Left ventricle myocardium inferior (tissue), 1 donor: ENCODE measurements at places on chromosomes 2 and 18. TPM values are rescaled to one million over a fixed set of nuclear protein-coding genes. Genes with fewer than 3 reads are reported as not detected.
A peak's percentile ranks its signal among the peaks of the same experiment; 100 is the strongest.

- H3K4me3 ChIP-seq, result no peak overlapping the region
- H3K4me1 ChIP-seq, result no peaks in the 10 kb centered on the region
- no peaks in the 10 kb centered on the region for H3K36me3 ChIP-seq
- no peak overlapping the region for H3K27ac ChIP-seq
- peaks cover 3% of the 10 kb centered on the region for H3K27me3 ChIP-seq
Observed at GRCh38 chr18:35397976-35398375, 20.8 kb upstream of the ZNF396 start.

- no peaks in the 10 kb centered on the region for H3K4me1 ChIP-seq
- no peaks in the 10 kb centered on the region for H3K27me3 ChIP-seq
- no peak for DNase-seq
- H3K36me3 ChIP-seq, result no peaks in the 10 kb centered on the region
- peak overlapping the region; percentile 62 for H3K4me3 ChIP-seq
Observed at GRCh38 chr2:104378853-104379374, 475.0 kb upstream of the POU3F3 start.

DNA sequence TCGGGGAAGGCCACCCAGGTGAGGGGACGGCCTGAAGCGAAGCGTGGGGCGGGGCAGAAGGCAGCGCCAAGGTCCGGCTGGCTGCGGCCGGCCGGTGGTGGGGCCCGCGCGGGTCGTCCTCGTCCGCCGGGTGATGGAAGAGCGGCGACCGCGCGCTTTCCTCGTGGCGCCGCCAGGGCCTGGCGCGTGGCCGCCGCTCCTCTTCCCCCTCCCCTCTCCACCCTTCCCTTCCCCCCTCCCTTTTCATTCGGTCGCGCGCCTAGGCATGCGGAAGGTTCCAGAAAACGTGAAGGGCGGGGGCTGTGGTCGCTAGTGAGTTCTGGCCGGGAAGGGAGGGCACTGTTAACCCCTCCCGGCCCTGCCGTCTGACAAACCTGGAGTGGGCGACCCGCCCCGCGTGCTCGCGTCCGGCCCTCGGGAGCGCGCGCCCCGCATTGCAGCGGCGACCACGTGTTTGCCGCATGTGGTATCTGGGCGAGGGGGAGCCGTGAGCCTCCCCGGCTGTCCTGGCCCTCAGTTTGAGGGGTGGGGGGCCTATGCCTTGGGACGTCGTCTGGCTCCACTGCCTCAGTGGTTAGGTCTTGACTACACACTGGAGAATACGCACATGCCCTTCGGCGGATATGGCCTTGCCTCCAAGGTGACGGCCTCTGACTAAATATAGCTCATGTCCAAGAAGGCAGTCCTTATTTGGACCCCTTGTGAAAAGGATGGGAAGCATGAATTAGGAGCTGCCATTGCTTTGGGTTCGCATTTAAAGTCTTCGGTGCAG is 579 bp downstream of the MAT2A start:
- peak overlapping the region; percentile 86 for H3K4me3 ChIP-seq
- DNase-seq, result peak; percentile 73
- H3K4me1 ChIP-seq, result peaks cover 75% of the 10 kb centered on the region
- H3K27me3 ChIP-seq, result no peaks in the 10 kb centered on the region
- H3K36me3 ChIP-seq, result peaks cover 43% of the 10 kb centered on the region

DNA sequence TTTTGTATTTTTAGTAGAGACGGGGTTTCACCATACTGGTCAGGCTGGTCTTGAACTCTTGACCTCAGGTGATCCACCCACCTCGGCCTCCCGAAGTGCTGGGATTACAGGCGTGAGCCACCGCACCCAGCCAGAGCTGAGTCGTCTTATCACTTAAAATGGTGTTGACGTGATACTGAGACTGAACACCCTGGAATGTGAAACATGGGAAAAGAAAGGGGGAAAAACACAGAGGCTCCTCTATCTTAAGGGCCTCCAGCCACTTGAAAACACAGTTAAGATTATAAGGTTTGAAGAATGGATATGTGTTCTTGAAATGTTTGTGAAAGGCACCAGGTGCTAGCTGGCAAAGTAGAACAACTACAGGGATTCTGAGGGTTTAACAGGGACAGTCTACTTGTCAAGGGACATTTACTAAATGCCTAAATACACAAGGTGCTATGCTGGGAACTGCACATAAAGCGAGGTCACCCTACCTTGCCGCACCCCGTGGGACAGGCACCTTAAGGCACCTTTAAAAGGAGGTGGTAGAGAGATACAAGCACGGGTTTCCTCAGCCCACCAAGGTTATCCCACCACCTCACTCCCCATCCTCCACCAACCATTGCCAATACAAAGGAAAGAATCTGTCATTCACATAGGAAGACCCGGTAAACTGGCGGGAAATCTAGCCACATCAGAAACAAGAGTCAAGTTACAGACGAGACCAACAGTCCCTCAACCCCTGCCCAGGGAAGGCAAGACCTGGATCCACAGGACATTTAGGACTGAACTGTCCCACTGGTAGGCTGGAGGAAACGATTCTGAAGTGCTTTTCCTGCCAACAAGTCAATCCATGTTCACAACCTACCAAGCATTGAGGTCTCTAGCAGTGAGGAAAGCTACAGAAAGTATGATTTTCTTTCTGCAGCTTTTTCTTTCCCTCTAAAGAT is 43.4 kb downstream of the STK39 start:
- H3K4me3 ChIP-seq, result no peak overlapping the region
- H3K36me3 ChIP-seq, result no peaks in the 10 kb centered on the region
- H3K27ac ChIP-seq, result no peak overlapping the region

- no peak for DNase-seq
- no peaks in the 10 kb centered on the region for H3K27me3 ChIP-seq
- peak overlapping the region; percentile 71 for H3K27ac ChIP-seq
- H3K4me1 ChIP-seq, result peaks cover 46% of the 10 kb centered on the region
- H3K36me3 ChIP-seq, result no peaks in the 10 kb centered on the region
- H3K4me3 ChIP-seq, result no peak overlapping the region
Observed at GRCh38 chr2:43174368-43174916, 52.0 kb downstream of the ZFP36L2 start.

DNA sequence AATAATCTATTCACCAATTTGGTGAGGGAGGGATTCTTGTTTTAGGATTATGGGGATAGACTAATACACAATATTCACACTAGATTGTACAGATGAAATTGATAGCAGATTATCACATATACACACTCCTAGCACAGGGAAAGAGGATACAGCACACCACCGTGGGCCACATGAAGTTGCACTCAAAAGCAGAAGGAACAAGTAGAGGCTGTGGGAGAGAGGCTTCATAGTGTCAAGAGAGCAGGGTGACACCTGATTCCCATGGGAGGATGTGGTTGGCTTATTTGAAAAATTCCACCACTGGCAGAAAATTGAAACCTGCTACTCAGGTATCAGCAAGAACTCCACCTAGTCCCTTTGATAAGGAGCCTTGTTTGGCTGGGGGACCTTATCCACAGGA is 395.6 kb downstream of the SPAG16 start:
- H3K4me1 ChIP-seq, result no peaks in the 10 kb centered on the region
- no peak overlapping the region for H3K27ac ChIP-seq

- DNase-seq, result no peak
- H3K27me3 ChIP-seq, result no peaks in the 10 kb centered on the region
- no peaks in the 10 kb centered on the region for H3K36me3 ChIP-seq
- no peak overlapping the region for H3K4me3 ChIP-seq
- H3K4me1 ChIP-seq, result peaks cover 17% of the 10 kb centered on the region
Observed at GRCh38 chr18:63284173-63284799, 35.3 kb downstream of the BCL2 start.

- no peaks in the 10 kb centered on the region for H3K4me1 ChIP-seq
- H3K36me3 ChIP-seq, result no peaks in the 10 kb centered on the region
- H3K27me3 ChIP-seq, result no peaks in the 10 kb centered on the region
- no peak overlapping the region for H3K27ac ChIP-seq
- DNase-seq, result peak; percentile 29
- H3K4me3 ChIP-seq, result no peak overlapping the region
Observed at GRCh38 chr18:2147476-2148230, 423.7 kb downstream of the METTL4 start.

DNA sequence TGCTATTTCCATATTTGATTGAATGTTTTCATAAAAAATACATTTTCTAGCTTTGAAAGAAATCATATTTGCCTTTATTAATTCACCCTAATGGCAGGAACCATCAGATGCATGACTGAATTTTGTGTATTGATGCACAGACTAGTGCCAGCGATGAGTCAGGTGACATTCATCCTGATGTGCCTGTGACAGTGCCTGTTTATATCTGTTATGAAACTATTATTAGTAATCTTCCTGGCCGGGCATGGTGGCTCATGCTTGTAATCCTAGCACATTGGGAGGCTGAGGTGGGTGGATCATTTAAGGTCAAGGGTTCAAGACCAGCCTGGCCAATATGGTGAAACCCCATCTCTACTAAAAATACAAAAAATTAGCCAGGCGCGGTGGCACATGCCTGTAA is 170.0 kb downstream of the TSN start:
- H3K4me3 ChIP-seq, result no peak overlapping the region
- no peaks in the 10 kb centered on the region for H3K4me1 ChIP-seq
- no peaks in the 10 kb centered on the region for H3K27me3 ChIP-seq
- DNase-seq, result no peak
- no peaks in the 10 kb centered on the region for H3K36me3 ChIP-seq

DNA sequence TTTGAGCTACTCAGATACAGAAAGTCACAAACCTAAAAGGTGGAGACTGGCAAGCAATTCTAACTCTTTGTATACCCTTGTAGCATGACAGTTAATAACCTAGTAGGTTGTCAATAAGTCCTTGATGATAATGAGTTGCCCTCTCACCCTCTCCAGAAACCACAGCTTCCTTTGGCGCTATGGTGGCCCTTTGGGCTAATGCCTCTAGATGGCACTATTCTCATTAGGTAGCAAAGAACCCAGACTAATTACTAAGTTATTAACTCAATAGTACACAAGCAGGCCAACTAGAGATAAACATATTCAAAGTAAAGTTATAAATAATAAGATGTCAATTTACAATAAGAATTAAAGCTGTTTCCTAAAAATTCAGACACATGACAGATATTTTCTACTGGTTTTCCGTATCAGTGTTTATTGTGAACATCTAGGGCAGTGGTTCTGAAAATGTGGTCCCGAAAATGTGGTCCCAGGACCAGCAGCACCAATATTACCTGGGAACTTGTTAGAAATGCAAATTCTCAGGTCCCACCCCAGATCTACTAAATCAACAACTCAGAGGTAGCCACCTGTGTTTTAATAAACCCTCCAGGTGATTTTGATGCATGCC is 41.1 kb downstream of the LDAH start:
- H3K27ac ChIP-seq, result no peak overlapping the region
- no peaks in the 10 kb centered on the region for H3K4me1 ChIP-seq
- H3K27me3 ChIP-seq, result no peaks in the 10 kb centered on the region
- no peak overlapping the region for H3K4me3 ChIP-seq
- peaks cover 17% of the 10 kb centered on the region for H3K36me3 ChIP-seq
- no peak for DNase-seq

DNA sequence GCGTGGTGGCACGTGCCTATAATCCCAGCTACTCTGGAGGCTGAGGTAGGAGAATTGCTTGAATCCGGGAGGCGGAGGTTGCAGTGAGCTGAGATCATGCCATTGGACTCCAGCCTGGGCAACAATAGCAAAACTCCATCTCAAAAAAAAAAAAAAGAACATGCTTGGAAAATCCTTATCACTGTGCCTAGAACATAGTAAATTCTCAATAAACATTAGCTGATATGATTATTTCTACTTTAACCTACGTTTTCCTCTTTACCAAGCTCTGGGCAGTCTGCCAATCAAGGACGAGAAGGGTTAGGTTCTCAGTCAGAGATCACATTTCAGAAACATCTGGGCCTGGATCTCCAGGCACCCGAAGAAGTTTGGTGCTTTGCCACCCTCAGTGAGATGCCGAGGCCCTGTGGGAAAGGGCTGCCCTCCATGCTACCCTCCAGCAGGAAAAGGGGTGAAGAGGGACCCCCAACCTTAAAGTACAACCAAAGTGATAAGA is 107.7 kb downstream of the BCL11A start:
- no peaks in the 10 kb centered on the region for H3K27me3 ChIP-seq
- H3K4me1 ChIP-seq, result peaks cover 9% of the 10 kb centered on the region
- H3K27ac ChIP-seq, result no peak overlapping the region
- DNase-seq, result no peak
- no peaks in the 10 kb centered on the region for H3K36me3 ChIP-seq

GRCh38 chr18:42107691-42108450 is 152.8 kb downstream of the PIK3C3 start:
- no peak for DNase-seq
- no peak overlapping the region for H3K4me3 ChIP-seq
- H3K36me3 ChIP-seq, result no peaks in the 10 kb centered on the region
- no peak overlapping the region for H3K27ac ChIP-seq
- H3K27me3 ChIP-seq, result no peaks in the 10 kb centered on the region

DNA sequence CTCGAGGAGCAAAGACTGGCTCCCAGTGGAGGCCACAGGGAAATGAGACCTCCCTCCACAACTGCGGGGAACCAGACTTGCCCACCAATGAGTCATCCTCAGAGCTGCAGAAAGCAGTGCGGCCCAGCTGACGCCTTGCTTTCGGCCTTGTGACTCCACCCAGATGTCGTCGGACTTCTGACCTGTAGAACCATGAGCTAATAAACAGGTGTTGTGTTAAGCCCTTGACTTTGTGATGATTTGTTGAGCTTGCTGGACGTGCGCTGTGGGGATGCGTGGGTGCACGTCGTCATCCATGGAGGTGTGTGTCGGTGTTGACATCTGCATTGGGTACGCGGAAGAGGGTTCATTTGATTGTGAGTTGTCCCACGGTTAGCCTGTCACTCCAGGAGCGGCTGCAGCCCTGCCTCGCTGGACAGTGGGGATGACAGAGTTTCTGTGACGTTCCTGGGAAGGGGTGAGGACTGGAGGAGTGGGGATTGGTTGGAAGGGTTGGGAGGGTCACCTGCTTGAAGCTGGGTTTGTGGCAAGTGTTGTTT is 154.1 kb downstream of the SH3BP4 start:
- DNase-seq, result no peak
- no peak overlapping the region for H3K27ac ChIP-seq
- H3K4me1 ChIP-seq, result peaks cover 12% of the 10 kb centered on the region

- H3K27me3 ChIP-seq, result no peaks in the 10 kb centered on the region
- peaks cover 30% of the 10 kb centered on the region for H3K36me3 ChIP-seq
- DNase-seq, result no peak
- peaks cover 24% of the 10 kb centered on the region for H3K4me1 ChIP-seq
Observed at GRCh38 chr2:161204846-161205245, 44.6 kb downstream of the TANK start.

DNA sequence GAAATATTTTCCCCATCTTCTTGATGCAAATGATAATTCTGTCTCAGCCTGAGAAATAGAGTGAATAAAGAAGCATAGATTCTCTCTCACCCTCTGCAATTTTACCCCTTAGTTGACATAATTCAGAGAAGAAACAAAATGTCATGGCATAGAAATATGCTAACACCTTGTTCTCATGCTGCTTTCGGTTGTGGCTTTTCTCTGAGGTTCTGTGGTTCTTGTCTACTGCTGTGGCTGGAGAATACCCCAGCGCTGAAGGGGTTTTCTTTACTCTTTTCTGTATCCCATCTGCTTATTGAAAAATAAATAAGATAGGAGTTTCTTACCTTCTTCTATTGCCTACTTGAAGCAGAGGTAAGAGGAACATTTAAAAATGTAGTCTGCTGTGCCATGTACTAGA is 15.4 kb upstream of the RAB27B start:
- H3K4me3 ChIP-seq, result no peak overlapping the region
- H3K4me1 ChIP-seq, result no peaks in the 10 kb centered on the region
- H3K27ac ChIP-seq, result no peak overlapping the region
- H3K27me3 ChIP-seq, result no peaks in the 10 kb centered on the region
- H3K36me3 ChIP-seq, result no peaks in the 10 kb centered on the region

Gene BUB1
- total RNA-seq, result 0.66 TPM

Gene TCF7L1
- 7.0 TPM for total RNA-seq

Gene FOXI3
- not detected for total RNA-seq
